ENCODE measurements at places on chromosomes 1 and 21. TPM values are rescaled to one million over a fixed set of nuclear protein-coding genes. Genes with fewer than 3 reads are reported as not detected.

GPR52 gene
- not detected for total RNA-seq

PLEKHA6 gene
- 10.8 TPM for total RNA-seq

TMEM234 gene
- 9.0 TPM for total RNA-seq

ARTN gene
- total RNA-seq: not detected

RPE65 gene
- total RNA-seq: not detected

FAM151A gene
- total RNA-seq: 1.5 TPM

UBE2U gene
- total RNA-seq: not detected

TGFB2 gene
- total RNA-seq: not detected

FAM177B gene
- total RNA-seq: not detected

IRF6 gene
- total RNA-seq: not detected

OR2L8 gene
- total RNA-seq: not detected

- H3K4me3 ChIP-seq: no peak overlapping the region
- DNase-seq: no peak
- peaks cover 1% of the 10 kb centered on the region for H3K27me3 ChIP-seq
- no peak overlapping the region for H3K27ac ChIP-seq
These were observed 2.7 kb upstream of the HMCN1 start for GRCh38 chr1:185731446-185731845.

- no peaks in the 10 kb centered on the region for H3K27me3 ChIP-seq
- no peak overlapping the region for H3K27ac ChIP-seq
- no peak for DNase-seq
- no peaks in the 10 kb centered on the region for H3K4me1 ChIP-seq
These were observed 49.7 kb upstream of the B3GALT5 start for GRCh38 chr21:39562791-39563770.

GRCh38 chr1:172326136-172326535, 94.3 kb upstream of the C1orf105 start:
- no peak for DNase-seq
- H3K36me3 ChIP-seq: no peaks in the 10 kb centered on the region
- no peaks in the 10 kb centered on the region for H3K4me1 ChIP-seq
- no peak overlapping the region for H3K4me3 ChIP-seq

DNA sequence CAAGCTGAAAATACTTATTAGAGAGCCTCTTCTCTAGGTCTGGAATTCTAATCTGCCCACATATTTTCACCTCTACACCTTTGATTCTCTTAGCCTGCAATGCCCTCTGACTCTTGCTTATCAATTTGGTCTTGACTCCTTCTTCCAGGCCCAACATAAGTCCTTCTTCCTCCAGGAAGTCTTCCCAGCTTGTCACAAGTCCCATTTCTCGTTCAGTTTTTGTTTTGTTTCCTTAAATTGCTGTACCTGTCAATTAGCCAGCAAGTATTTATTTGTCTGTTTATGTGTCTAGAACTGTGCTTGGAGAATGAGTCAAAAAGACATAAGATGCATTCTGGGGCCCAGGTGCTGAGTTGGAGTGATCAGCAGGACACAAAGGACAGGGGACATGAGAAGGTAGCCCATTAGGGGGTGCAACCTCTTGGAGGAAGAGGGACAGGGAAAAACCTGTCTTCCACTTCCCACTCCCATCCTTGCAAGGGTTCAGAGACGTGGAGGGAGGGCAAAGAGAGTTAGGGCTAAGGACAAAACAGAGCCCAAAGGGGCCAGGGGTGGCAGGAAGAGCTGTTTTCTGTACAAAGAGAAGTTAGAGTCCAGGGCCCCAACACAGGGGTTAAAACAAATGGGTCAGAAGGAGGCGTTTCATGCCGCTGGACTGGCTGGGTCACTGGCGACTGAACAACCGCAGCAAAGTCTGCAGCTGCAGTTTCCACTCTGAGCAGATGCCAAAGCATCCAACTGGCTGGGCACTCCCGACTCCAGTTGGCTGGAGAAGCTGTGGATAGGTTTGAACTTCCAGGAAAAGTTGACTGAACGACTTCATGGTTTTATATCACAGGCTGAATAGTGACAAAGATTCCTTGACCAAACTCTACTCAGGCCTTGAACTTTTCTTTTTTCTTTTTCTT, 10.7 kb upstream of the CNR2 start:
- H3K27me3 ChIP-seq: no peaks in the 10 kb centered on the region
- H3K4me1 ChIP-seq: peaks cover 28% of the 10 kb centered on the region

GRCh38 chr1:54716299-54717047, 812 bp downstream of the TTC4 start:
- no peak for DNase-seq
- peaks cover 7% of the 10 kb centered on the region for H3K27me3 ChIP-seq
- peaks cover 38% of the 10 kb centered on the region for H3K4me1 ChIP-seq
- H3K27ac ChIP-seq: peak overlapping the region; percentile 50
- peaks cover 1% of the 10 kb centered on the region for H3K36me3 ChIP-seq

- H3K27ac ChIP-seq: no peak overlapping the region
- no peak overlapping the region for H3K4me3 ChIP-seq
- no peaks in the 10 kb centered on the region for H3K36me3 ChIP-seq
- no peaks in the 10 kb centered on the region for H3K27me3 ChIP-seq
- no peaks in the 10 kb centered on the region for H3K4me1 ChIP-seq
- DNase-seq: no peak
These were observed 63.1 kb upstream of the HIVEP3 start for GRCh38 chr1:41981796-41982195.

DNA sequence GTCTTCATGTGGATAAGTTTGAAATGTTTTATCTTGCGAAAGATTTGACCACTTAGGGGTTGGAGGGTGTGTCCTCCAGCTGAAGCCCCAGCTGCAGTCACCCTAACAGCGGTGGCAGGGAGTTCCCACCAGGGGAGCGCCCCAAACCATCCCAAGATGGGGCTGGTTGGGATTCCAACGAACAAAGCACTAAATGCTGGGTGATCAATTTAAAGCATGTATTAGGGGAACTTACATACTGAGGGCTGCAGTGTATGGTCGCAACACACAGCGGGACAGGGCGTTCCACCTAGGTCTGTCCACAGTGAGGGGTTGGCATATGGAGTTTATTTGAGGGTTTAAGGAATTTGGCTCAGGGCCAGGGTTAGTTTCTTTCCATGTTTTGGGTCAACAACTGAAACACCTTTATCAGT, 26.3 kb downstream of the SLC37A1 start:
- DNase-seq: no peak

- DNase-seq: no peak
- H3K27ac ChIP-seq: no peak overlapping the region
- H3K36me3 ChIP-seq: no peaks in the 10 kb centered on the region
- H3K4me3 ChIP-seq: no peak overlapping the region
- no peaks in the 10 kb centered on the region for H3K4me1 ChIP-seq
- H3K27me3 ChIP-seq: no peaks in the 10 kb centered on the region
These were observed 365.4 kb downstream of the LTN1 start for GRCh38 chr21:28627261-28627660.

DNA sequence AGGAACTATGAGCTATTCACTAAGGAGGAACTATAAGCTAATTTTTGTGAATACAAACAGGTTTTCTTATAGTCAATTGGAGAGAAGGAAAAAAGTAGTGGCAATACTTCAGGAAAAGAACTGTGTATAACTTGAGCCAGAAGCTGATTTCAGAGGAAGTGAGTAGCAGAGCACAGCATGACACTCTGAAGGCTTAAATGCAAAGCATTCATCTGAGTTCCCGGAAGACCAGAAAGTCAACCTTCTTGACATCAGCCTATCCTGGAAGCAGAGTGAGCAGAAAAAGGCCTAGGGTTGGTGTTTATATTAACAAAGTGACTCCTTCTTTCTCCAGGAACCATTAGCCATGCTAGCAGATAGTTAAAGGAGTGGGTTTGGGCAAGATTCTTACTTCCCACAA, 545.2 kb downstream of the MRPL39 start:
- no peak overlapping the region for H3K27ac ChIP-seq
- H3K4me3 ChIP-seq: no peak overlapping the region
- no peaks in the 10 kb centered on the region for H3K27me3 ChIP-seq
- H3K4me1 ChIP-seq: no peaks in the 10 kb centered on the region
- no peaks in the 10 kb centered on the region for H3K36me3 ChIP-seq
- DNase-seq: no peak

- H3K4me3 ChIP-seq: no peak overlapping the region
- no peak for DNase-seq
- H3K4me1 ChIP-seq: no peaks in the 10 kb centered on the region
- no peak overlapping the region for H3K27ac ChIP-seq
- no peaks in the 10 kb centered on the region for H3K36me3 ChIP-seq
These were observed 10.3 kb downstream of the DUSP23 start for GRCh38 chr1:159791031-159791430.

GRCh38 chr21:29305561-29305960, 6.8 kb downstream of the BACH1 start:
- 0 out of 2 replicates have a peak, but pooled peaks cover 1% of the 10 kb centered on the region for H3K36me3 ChIP-seq
- H3K27ac ChIP-seq: peak overlapping the region; percentile 47
- no peak overlapping the region for H3K4me3 ChIP-seq
- no peaks in the 10 kb centered on the region for H3K27me3 ChIP-seq
- peaks cover 66% of the 10 kb centered on the region for H3K4me1 ChIP-seq

DNA sequence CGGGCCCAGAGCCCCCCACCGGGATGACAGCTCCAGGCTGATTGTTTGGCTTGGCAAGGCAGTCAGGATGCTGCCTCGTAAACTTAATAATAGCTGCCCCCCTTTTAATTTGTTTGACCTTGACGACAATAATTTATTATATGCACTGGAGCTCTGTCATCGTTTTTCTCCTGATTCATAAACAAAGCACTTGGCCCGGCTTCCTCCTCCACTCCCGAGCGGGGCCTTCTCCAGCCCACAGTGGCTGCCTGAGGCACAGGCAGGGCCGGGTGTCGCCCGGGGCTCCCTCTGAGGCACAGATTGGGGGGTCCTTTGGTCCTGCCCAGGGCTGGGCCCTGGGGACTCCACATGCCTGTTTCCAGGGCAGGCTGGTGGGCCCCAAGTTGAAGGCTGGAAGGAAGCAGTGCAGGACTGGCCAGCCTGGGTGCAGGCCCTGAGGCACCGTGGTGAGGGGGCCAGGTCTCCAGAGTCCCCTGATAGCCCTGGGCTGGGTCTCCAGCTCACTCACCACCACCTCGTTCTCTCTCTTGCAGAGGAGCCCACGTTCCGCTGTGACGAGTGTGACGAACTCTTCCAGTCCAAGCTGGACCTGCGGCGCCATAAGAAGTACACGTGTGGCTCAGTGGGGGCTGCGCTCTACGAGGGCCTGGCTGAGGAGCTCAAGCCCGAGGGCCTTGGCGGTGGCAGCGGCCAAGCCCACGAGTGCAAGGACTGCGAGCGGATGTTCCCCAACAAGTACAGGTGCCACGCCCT, 52.0 kb upstream of the ARHGEF16 start:
- DNase-seq: no peak
- peaks cover 6% of the 10 kb centered on the region for H3K27me3 ChIP-seq
- no peak overlapping the region for H3K27ac ChIP-seq
- no peaks in the 10 kb centered on the region for H3K36me3 ChIP-seq
- H3K4me1 ChIP-seq: no peaks in the 10 kb centered on the region

- no peak overlapping the region for H3K27ac ChIP-seq
- H3K27me3 ChIP-seq: no peaks in the 10 kb centered on the region
- H3K36me3 ChIP-seq: no peaks in the 10 kb centered on the region
- no peak for DNase-seq
- no peaks in the 10 kb centered on the region for H3K4me1 ChIP-seq
These were observed 77.9 kb downstream of the OMA1 start for GRCh38 chr1:58468612-58469011.

GRCh38 chr1:8543965-8544364, 226.1 kb downstream of the SLC45A1 start:
- H3K36me3 ChIP-seq: peaks cover 44% of the 10 kb centered on the region
- DNase-seq: no peak
- peaks cover 21% of the 10 kb centered on the region for H3K4me1 ChIP-seq
- no peak overlapping the region for H3K4me3 ChIP-seq
- H3K27me3 ChIP-seq: no peaks in the 10 kb centered on the region

DNA sequence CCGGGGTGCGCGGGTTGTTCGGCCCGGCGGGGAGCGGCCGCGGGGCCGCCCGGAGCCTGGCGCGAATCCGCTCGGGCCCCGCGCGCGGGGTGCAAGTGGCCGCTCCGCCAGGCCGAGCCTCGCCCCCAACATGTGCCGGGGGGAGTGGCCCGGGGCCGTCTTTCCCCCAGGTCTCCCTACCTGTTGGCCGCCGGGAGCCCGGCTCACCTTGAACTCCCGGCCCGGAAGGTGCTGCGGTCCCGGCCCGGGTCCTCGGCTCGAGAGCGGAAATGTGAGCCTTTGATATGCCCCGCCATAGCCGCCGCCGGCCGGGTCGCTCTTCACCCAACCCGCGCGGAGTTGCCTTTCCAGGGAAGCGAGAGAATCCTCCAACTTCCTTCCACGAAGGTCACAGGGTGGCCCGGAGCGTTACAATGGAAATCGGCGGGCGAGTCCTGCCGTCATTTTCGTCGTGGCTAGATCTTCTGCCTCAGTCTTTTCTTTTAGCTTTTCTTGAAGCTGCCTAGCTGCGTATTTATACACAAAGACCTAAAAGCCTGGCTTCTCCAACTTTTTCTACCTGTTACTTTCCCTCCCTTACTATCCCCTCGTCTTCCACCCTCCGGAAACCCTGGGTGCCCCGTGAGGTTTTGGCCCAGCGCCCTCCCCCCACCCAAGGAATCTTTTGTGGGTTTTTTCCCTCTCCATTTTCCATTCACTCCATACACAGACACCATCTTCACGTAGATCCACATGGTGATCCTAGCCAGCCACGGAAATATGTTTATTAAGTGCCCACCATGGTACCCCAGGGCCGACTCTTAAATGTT, 867 bp downstream of the PTGFRN start:
- no peak overlapping the region for H3K27ac ChIP-seq
- no peaks in the 10 kb centered on the region for H3K36me3 ChIP-seq
- peaks cover 3% of the 10 kb centered on the region for H3K27me3 ChIP-seq

DNA sequence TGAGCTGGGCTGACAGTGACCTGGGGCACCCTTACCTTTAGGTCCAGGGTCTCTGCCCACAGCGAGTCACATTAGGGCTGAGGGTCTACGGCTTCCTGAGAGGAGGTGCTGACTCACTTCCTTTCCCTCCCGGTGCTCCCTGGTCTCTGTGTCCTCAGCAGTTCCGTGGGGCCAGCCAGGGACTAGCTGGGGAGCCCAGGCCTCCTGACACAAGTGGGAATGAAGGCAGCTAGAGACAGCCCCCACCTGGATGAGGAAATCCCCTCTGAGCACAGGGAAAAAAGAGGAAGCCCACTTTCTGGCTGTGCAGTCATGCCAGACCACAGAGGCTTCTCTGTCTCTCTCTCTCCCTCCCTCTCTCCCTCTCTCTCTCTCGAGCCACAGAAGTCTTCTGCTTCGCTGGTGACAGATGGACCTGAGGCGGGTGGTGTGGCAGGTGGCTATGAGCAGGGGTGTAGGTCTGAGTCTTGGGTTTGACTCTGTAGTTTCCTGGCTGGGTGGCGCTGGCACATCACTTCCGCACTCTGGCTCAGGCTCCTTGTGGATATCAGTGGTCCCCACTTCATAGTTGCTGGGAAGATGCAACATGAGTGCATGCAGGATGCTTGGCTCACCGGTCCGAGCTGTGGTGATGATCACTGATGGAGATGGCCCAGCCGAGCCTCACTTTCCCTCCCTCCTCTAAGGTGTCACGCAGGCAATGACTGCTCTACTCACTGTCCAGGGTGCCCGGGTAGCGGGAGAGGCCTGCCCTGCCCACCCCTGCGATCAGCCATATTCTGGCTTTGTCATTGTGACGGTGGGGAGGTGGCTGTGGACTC, 3.5 kb downstream of the SLC66A1 start:
- H3K27me3 ChIP-seq: no peaks in the 10 kb centered on the region
- no peak overlapping the region for H3K27ac ChIP-seq
- H3K4me1 ChIP-seq: peaks cover 42% of the 10 kb centered on the region
- H3K4me3 ChIP-seq: no peak overlapping the region
- H3K36me3 ChIP-seq: peaks cover 20% of the 10 kb centered on the region
- DNase-seq: no peak

All from HepG2 (cell line).